ENCODE measurements at places on chromosomes 3 and 15. TPM values are rescaled to one million over a fixed set of nuclear protein-coding genes. Genes with fewer than 3 reads are reported as not detected.

DPPA4 gene
- 7.2 TPM for polyA plus RNA-seq

SLC4A7 gene
- 15.9 TPM for polyA plus RNA-seq

TAGLN3 gene
- not detected for polyA plus RNA-seq

DPPA2 gene
- 0.12 TPM for polyA plus RNA-seq

SH2D7 gene
- not detected for polyA plus RNA-seq

ACOX2 gene
- not detected for polyA plus RNA-seq

KCNMB3 gene
- polyA plus RNA-seq: 4.2 TPM

Measured in B cell (primary cell).